ENCODE measurements at places on chromosomes 6 and 20. TPM values are rescaled to one million over a fixed set of nuclear protein-coding genes. Genes with fewer than 3 reads are reported as not detected.

GRCh38 chr20:51509208-51509607 is 33.3 kb downstream of the NFATC2 start:
- no peak for DNase-seq

DNA sequence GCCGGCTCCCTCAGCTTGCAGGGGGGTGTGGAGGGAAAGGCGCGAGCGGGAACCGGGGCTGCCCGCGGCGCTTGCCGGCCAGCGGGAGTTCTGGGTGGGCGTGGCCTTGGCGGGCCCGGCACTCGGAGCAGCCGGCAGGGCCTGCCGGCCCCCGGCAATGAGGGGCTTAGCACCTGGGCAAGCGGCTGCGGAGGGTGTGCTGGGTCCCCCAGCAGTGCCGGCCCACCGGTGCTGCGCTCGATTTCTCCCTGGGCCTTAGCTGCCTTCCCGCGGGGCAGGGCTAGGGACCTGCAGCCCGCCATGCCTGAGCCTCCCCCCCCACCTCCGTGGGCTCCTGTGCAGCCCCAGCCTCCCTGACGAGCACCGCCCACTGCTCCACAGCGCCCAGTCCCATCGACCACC is 514.5 kb upstream of the GJE1 start:
- DNase-seq = peak; percentile 60

- DNase-seq = no peak
Observed at GRCh38 chr6:53317861-53318260, 30.9 kb downstream of the ELOVL5 start.

- no peak for DNase-seq
Observed at GRCh38 chr6:78513856-78514255, 353.5 kb upstream of the IRAK1BP1 start.

- no peak for DNase-seq
Observed at GRCh38 chr20:6770786-6771100, 3.3 kb downstream of the BMP2 start.

DNA sequence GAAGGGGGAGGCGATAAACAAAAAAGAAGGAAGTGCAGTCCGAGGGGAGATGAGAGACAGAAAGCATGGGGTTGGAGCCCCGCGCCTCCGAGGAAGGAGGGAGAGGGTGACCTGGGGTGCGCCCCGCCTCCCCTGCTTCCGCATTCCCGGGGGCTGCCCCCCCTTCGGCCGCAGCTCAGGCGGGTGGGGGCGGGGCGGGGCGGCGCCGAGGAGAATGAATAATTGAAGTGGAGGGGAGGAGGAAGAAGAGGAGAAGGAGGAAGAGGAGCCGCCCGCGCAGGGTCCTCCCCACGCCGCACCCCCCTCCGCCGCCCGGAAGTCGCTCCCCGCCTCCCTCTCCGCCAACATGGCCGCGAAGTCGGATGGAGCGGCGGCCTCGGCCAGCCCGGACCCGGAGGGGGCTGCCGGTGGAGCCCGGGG is at the start of gene XKR7:
Gene XKR7 (plus strand): TSS at position 322 of the 420 bp plus-strand sequence. CDS start 25 bp downstream, at position 347.
- peak; percentile 77 for DNase-seq

- DNase-seq = no peak
Observed at GRCh38 chr6:12001706-12002435, 10.2 kb upstream of the HIVEP1 start.

SLC32A1 gene
- not detected for polyA plus RNA-seq

OR2B6 gene
- polyA plus RNA-seq = 0.18 TPM

MICB gene
- polyA plus RNA-seq = 8.3 TPM

TRIM31 gene
- 0.14 TPM for polyA plus RNA-seq

CDSN gene
- polyA plus RNA-seq = not detected
